Stimulated activated CD8-positive, alpha-beta memory T cell treated with anti-CD3 and anti-CD28 coated beads, Interleukin-12 subunit alpha, Interleukin-12 subunit beta, amount 100 ng/mL, for 1 hour (primary cell): ENCODE measurements at places on chromosomes 2 and 18.

DNA sequence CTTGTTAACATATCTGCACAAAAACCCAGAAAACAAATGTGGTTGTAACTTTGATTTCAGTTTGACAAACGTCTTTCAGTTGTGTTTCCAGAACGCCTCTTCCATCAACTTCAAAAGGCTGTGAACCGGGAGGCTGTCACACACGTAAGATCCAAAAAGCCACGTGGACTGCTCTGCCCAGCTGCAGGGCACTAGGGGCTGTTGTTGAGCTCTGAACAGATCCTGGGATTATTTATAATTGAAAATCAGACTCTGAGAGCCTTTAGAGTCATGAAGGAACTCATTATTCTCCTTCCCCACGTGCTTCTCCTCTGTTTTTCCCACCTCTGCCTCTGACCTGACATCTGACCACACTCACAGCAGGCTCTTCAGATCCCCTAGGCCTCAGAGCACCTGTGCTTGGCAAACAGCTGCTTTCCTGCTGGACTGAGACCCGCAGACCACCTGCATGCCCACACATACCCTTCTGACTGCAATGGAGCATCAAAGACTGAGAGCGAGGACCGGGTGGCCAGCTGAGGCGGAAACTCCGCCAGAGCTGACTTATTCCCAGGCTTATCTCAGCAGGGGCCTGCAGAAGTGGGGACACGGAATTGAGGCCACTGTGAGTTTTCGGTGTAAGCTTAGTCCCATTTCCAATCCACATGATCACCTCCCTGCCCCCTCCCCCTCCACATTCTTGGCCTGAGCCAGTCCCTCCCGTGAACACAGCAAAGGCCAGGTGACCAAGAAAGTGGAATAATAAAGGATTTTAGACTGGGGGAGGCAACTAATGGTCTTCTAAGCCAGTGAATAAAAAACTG is 114.8 kb downstream of the ATL2 start:
- no peak for DNase-seq

- no peak for DNase-seq
These were observed 237.7 kb downstream of the NYAP2 start for GRCh38 chr2:225637259-225637658.

GRCh38 chr2:84285056-84285747 is 173.9 kb downstream of the SUCLG1 start:
- DNase-seq, result no peak

GRCh38 chr2:197069958-197070357 is 143.5 kb upstream of the PGAP1 start:
- DNase-seq, result no peak

DNA sequence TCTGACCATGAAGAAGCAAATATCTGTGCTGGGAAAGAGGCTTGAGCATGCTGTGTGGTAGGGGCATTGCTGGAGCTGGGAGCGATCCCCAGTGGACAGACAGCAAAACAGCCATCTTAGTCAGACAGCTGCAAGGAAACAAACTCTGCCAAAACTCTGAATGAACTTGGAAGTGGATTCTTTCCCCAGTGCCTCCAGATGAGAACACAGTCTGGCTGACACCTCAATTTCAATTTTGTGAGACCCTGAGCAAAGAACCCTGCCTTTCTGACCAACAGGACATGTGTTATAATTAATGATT is 23.2 kb upstream of the FAP start:
- no peak for DNase-seq

- DNase-seq, result no peak
These were observed 61.0 kb upstream of the NFE2L2 start for GRCh38 chr2:177325554-177325953.

DNA sequence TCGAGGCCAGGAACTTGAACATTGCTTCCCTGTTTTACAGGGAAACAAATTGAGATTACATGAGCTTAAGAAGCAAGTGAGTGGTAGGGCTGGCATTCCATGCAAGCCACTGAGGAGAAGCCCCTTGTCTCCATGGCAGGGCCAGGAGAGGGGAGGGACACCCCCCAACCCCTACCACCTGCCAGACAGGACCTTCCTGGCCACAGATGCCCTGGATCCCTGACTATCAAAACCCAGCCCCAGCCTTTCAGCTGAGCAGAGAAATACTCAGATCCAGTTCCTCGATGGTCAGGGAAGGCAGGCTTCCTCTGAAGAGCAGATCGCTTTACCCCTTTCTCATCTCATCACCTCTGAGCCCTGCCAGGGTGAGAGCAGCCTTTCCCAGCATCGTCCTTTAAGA is 53.8 kb upstream of the ALPP start:
- DNase-seq, result no peak

- no peak for DNase-seq
These were observed 310.8 kb downstream of the ERBB4 start for GRCh38 chr2:212227755-212228154.

DNA sequence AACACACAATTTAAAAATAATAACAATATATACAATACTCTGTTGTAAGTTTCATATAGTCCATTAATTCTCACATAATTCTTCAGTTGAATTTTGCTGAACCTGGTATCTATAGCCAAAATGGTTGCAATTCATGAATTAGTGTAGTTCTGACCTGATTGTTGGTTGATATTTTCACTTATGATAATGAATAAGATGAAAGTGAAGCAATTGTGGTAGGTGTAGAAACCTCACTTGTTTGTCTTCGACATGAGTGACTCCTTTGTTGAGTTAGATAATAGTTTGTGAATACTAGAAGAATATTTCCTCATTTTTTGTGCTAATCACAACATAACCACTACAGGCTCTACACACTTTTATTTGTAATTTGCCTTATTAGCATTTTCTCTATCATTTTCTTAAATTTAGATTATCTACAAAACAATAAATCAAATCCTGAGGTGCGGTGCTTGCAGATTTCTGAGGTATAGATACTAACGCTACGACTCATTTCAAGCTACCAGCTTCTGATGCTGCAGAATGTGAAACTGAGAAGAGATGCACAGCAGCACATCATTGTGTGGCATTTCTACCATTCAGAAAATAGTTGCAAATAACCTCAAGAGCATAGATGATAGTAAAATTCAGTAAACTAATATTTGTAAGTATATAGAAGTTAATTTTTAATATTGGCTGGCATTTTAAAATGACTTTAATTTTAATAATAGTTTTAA is 117.9 kb downstream of the KCNH7 start:
- DNase-seq, result no peak

GRCh38 chr2:44934038-44934982 is 7.2 kb upstream of the SIX3 start:
- no peak for DNase-seq

- no peak for DNase-seq
These were observed 24.7 kb upstream of the NMUR1 start for GRCh38 chr2:231554748-231555545.

GRCh38 chr18:70107091-70107490 is 98.4 kb downstream of the RTTN start:
- DNase-seq, result no peak

GRCh38 chr18:56921896-56922480 is 224.9 kb upstream of the BOD1L2 start:
- DNase-seq, result no peak
